ENCODE measurements at places on chromosomes 2 and 18.

- DNase-seq: peak; percentile 76
- H3K4me1 ChIP-seq: peaks cover 80% of the 10 kb centered on the region
- peak overlapping the region; percentile 67 for H3K4me3 ChIP-seq
- H3K27ac ChIP-seq: peak overlapping the region; percentile 71
- H3K27me3 ChIP-seq: no peaks in the 10 kb centered on the region
- H3K36me3 ChIP-seq: peaks cover 45% of the 10 kb centered on the region
Measured at GRCh38 chr2:25822190-25823117, 55.8 kb downstream of the ASXL2 start.

DNA sequence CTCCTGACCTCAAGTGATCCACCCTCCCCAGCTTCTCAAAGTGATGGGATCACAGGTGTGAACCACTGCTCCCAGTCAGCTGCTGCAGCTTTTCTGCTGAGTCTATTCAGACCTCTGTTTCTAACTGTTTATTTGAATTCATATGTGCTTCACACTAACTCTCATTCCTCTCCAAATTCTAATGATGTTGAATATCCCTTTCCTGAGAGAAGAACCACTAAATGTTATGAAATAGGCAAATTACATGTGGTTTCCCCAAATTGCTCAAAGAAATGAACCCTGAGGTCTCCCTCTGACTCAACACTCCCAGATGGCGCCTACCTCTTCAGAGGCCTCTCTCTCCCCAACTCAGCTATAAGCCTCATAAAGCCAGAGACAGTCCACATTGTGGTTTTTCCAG is 98.6 kb downstream of the IRS1 start:
- peaks cover 11% of the 10 kb centered on the region for H3K27me3 ChIP-seq
- no peak for DNase-seq

- peak; percentile 55 for DNase-seq
- peak overlapping the region; percentile 77 for H3K4me3 ChIP-seq
- H3K4me1 ChIP-seq: peaks cover 14% of the 10 kb centered on the region
- H3K27ac ChIP-seq: no peak overlapping the region
- peaks cover 86% of the 10 kb centered on the region for H3K27me3 ChIP-seq
- H3K36me3 ChIP-seq: no peaks in the 10 kb centered on the region
Measured at GRCh38 chr2:85754313-85755095, 713 bp downstream of the ATOH8 start.

- no peaks in the 10 kb centered on the region for H3K36me3 ChIP-seq
- H3K27ac ChIP-seq: no peak overlapping the region
- H3K4me3 ChIP-seq: no peak overlapping the region
- DNase-seq: no peak
- H3K27me3 ChIP-seq: peaks cover 8% of the 10 kb centered on the region
Measured at GRCh38 chr2:23243073-23243659, 141.8 kb upstream of the KLHL29 start.

- no peak overlapping the region for H3K27ac ChIP-seq
- no peaks in the 10 kb centered on the region for H3K27me3 ChIP-seq
- H3K4me3 ChIP-seq: no peak overlapping the region
- no peaks in the 10 kb centered on the region for H3K36me3 ChIP-seq
- no peak for DNase-seq
Measured at GRCh38 chr2:62102402-62102920, 93.5 kb upstream of the B3GNT2 start.

Measured in activated T-cell treated with anti-CD3 and anti-CD28 coated beads, Interleukin-2, amount 50 U/mL, for 24 hours (primary cell).